ENCODE measurements at places on chromosomes 3 and 15. TPM values are rescaled to one million over a fixed set of nuclear protein-coding genes. Genes with fewer than 3 reads are reported as not detected.
A peak's percentile ranks its signal among the peaks of the same experiment; 100 is the strongest.

DNA sequence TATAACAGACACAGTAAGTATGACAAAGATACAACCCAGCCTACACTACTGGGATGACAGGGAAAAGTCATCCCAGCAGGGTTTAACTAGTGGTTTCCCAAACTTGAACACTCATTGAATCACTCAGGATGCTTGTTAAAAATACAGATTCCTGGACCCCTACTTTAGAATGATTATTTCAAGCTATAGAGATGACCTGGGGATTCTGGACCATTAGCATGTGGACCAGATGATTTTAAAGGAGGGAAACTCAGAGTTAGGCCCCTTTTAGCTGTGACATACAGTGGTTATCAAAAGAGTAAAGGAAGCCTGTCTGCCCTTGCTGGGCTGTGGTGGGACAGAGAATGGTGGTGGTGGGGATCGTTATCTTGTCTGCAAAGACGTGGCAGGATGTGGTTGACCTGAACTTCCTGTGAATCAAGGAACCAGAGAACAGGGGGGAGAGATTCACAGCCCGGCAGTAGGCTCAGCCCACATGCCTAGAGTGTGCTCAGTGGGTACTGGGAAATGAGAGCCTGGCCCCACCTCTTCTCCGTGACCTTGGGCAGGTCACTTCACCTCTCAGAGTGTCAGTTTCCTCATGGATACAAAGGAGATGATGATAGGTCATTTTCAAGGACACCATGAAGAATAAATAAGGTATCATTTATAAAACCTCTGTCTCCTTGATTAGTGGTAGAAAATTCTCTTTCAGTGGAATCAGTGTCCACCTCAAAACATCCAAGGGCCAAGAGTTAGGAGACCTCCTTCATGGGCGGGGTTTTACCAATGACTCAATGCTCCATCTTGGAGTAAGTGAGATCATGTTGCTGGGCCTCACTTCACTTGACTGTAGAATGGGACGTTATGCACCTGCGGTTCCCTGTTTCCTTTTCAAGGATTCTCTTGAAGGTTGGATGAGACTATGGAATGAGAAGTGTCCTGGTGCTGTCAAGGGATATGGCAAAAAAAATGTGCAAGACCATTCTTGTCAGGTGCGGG is 306.5 kb downstream of the RPLP1 start:
- no peak for DNase-seq

DNA sequence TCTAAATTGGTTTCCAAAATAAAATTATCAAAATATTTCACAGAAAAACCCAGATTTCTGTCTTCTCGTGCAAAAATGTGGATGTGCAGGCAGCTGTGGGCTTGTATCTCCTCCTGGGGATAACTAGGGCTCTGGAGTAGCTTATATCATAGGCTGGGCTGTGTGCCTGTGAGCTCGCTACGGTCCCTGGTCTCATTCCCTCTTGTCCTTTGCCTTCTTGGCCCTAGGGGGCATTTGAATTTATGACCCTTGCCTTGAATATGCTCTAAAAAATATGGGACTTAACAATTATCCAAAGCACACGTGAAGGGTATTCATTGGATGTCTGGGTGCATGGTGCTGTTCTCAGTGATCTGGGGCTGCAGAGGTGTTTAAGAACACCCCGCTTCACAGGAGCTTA is 132.6 kb downstream of the PDZRN3 start:
- DNase-seq: no peak

DNA sequence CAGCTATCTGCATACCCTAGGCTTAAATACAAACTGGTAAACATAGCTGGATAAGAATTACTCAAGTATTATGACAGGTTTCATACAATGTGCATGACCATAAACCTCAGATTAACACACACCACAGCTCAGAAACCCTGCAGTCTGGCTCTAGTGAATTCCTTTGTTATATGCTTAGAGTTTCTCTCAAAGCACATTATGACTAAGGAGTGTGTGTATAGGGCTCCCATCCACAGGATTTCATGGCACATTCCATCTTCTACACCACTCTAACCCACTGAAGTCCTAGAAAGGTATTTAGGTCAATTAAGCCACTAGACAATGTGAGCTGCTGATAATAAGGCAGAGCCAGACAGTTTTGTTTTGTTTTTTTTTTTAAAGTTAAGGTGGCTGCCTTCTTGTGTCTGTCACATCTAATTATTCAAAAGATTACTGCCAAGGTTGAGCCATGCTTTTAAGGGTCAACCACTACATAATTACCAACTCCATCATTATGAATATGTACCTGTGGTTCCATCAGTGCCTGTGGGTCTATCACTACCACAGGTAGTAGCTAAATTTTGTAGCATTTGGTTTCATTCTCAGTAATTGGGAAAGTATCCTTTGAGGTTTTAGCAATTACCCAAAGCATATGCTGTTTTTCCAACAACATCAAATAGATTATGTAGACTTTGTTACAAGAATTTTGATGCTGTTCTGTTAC is 107.0 kb downstream of the ALCAM start:
- peak; percentile 12 for DNase-seq

The GOLGA8M gene
- total RNA-seq: 0.74 TPM

GRCh38 chr3:73215901-73216300 is 154.4 kb downstream of the EBLN2 start:
- DNase-seq: no peak

GRCh38 chr15:36365963-36366362 is 213.5 kb upstream of the CDIN1 start:
- DNase-seq: no peak

The TRH gene
- not detected for total RNA-seq

GRCh38 chr3:183545708-183546107 is 9.8 kb downstream of the KLHL6 start:
- no peak for DNase-seq

- no peak for DNase-seq
These were observed 184.0 kb upstream of the BCL6 start for GRCh38 chr3:187929112-187929816.

The IQCH gene
- total RNA-seq: 1.7 TPM

GRCh38 chr15:78207641-78208340 is 26.6 kb downstream of the ACSBG1 start:
- no peak for DNase-seq

- DNase-seq: no peak
These were observed 13.3 kb upstream of the OR5K1 start for GRCh38 chr3:98449606-98450193.

GRCh38 chr3:194714564-194714963 is 28.9 kb downstream of the FAM43A start:
- DNase-seq: no peak

DNA sequence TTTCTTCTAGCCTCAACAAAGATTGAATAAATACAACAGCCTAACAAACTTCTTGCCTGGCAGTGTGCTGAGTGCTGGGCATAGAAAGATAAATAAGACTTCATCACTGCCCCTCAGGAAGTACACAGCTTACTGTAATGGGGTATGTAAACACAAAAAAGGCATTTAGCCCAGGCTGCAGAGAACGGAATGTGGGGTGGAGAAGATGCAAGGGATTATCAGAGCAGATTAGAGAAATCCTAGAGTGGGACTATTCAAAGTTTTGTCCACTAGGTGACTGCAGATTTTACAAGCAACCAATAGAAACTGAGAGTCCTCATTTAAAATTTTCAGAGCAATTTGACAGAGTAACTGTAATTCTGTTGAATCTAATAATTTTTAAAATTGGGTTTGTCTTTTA is 35.4 kb upstream of the TSC22D2 start:
- DNase-seq: peak; percentile 27

The CISH gene
- 2.5 TPM for total RNA-seq

The PCSK6 gene
- total RNA-seq: 9.4 TPM

The LRIG1 gene
- total RNA-seq: 4.0 TPM

The C3orf70 gene
- total RNA-seq: not detected

- DNase-seq: no peak
These were observed 22.7 kb upstream of the KPNA4 start for GRCh38 chr3:160588023-160588422.

The SV2B gene
- total RNA-seq: not detected

The NME9 gene
- 0.57 TPM for total RNA-seq

The RASGRF1 gene
- total RNA-seq: not detected

DNA sequence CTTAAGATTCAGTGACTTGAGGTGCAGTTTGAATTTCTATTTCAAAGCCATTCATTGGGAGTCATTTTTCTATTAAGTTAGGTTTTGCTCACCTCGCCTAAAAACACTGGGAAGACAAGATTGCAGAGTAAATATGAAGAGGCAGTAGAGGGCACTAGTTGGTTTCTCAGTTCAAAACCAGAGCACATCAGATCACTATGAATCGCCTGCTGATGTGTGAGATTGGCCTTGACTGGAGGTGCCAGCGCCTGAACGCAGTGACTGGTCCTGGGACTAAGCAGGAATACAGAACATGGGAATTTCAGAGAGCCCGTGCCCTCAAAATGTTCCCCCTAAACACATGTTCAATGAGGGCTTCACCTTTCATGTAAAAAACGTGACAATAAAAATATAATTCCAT is 229.0 kb downstream of the ITPR1 start:
- DNase-seq: peak; percentile 71

- DNase-seq: no peak
These were observed 68.4 kb upstream of the HACD2 start for GRCh38 chr3:123653221-123653682.

- DNase-seq: no peak
These were observed 39.2 kb downstream of the SAMMSON start for GRCh38 chr3:70038693-70039092.

DNA sequence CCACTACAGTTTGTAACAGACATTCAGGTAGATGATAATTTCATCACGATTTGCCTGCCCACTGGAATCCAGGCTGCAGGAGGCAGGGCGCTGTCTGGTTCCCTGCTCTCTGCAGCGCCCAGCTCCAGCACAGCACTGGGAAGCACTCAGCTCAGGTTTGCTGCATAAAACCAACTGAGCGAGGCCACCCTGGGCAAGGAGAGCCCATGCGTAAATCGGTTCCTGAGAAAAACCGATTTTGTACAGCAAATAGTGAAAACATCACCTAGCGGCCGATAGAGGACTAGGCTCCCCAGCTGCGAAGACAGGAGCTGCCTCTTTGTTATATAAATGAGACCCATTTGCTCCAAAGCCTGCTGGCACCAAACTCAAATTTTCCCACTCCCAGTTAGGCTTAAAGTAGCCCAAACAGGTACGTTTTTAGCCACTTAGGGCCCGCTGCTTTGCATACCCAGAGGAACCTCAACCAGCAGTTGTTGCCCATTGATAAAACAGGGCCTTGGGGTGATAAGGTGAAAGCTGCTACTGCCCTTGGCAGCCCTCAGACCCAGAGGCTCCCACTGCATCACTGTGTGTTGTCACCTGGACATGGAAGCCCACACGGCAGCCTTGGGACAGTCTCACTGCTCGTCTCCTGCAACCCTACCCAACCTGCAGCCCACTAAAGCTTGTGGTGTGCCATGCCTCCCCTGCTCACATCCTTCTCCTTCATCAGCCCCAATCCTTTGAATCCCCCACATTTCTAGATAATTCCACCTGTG is 47.5 kb downstream of the ALDH1L1 start:
- no peak for DNase-seq

DNA sequence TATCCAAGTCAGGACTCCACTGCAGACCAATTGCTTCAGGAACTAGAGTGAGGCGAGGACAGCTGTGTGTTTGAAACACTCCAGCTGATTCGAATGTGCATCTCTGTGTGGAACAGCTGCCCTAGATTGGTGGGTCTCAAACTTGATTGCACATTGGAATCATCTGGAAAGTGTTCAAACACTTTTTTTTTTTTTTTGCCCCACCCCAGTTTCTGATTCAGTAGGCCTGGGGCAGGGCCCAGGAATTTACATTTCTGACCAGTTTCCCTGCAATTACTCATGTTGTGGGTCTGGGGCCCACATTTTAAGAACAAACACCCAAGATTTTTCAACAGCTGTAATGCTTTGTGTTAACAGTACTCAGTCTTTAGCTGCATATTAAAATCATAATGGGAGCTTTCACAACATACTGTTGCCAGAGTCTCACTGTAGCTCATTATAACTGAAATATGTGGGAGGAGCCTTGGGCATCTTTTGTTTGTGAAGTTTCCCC is 156.6 kb downstream of the NR1D2 start:
- no peak for DNase-seq

- no peak for DNase-seq
These were observed 50.9 kb upstream of the ZDHHC23 start for GRCh38 chr3:113896930-113897329.

- DNase-seq: no peak
These were observed 123.9 kb downstream of the MAGI1 start for GRCh38 chr3:65914740-65915367.

- no peak for DNase-seq
These were observed 4.7 kb upstream of the FAM240A start for GRCh38 chr3:46607603-46608028.

GRCh38 chr15:57692709-57693108 is 13.8 kb upstream of the POLR2M start:
- DNase-seq: no peak

The CCR8 gene
- total RNA-seq: not detected

The LMCD1 gene
- total RNA-seq: 28.6 TPM

The MYZAP gene
- total RNA-seq: not detected

DNA sequence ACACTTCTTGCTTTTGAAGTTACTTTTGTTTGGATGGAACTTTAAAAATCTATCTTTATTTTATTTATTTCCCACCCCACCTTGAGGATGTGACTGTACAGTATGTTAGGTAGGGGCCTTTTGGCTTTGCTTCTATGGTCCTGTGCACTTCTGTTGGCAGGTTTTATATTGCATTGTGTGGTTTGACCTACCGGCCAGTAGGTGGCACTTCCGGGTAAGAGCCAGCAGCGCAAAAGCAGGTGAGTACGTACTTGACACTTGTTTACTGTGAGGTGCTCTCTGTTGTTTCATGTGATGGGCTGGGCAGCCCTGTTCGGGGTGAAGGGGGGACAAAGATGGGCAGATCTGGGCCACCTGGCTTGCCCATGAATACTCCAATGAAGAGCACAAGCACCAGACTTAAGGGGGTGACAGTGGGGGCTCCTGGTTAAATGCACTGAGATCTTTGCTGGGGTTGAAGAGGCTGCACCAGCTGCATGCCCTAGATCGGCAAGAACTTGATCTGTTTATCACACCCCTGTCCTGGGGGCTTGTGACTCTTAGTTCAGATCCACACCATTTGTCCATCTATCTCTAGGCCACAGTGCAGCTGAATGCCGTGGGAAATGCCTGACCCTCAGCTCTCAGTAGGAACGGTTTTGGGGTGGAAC is 131.6 kb downstream of the NLGN1 start:
- peak; percentile 14 for DNase-seq

The ZNF80 gene
- not detected for total RNA-seq

DNA sequence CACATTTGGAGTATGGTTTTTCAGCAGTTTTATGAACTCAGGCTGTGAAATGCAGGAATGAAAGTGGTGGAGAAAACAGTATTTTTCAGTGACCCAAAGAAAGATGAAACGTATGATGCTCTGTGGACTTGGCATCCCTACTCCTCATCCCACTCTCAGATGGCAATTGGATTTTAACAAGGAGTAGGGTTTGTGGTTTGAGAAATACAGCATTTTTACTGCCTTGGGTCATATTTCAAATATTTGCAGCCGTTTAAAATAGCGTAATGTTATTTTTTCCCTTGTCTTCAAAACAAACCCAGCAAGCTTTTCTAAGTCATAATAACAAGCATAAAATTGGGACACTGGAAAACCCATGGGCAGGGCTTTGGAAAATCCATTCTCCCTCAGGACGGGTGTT is 117.2 kb upstream of the LRIG1 start:
- DNase-seq: no peak

The CYP11A1 gene
- total RNA-seq: not detected
